ENCODE measurements at places on chromosomes 16 and 17. TPM values are rescaled to one million over a fixed set of nuclear protein-coding genes. Genes with fewer than 3 reads are reported as not detected.

DNA sequence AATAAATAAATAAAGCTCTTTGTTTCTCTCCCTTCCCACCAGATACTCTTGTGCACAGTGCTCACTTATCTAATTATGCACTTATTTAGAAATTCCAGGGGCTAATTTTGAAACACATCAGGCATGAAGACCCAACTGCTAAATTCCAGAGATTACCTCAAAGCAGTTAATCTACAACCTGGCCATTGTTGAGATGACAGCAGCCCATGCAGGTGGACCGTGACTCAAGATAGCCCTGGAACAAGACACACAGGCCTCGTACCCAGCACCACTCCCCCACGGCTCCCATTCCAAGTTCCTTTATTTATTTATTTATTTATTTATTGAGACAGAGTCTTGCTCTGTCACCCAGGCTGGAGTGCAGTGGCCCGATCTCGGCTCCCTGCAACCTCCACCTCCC, 60.1 kb upstream of the NPEPPS start:
- DNase-seq = no peak

- no peak for DNase-seq
These were observed 480 bp downstream of the KIF19 start for GRCh38 chr17:74326506-74326905.

DNA sequence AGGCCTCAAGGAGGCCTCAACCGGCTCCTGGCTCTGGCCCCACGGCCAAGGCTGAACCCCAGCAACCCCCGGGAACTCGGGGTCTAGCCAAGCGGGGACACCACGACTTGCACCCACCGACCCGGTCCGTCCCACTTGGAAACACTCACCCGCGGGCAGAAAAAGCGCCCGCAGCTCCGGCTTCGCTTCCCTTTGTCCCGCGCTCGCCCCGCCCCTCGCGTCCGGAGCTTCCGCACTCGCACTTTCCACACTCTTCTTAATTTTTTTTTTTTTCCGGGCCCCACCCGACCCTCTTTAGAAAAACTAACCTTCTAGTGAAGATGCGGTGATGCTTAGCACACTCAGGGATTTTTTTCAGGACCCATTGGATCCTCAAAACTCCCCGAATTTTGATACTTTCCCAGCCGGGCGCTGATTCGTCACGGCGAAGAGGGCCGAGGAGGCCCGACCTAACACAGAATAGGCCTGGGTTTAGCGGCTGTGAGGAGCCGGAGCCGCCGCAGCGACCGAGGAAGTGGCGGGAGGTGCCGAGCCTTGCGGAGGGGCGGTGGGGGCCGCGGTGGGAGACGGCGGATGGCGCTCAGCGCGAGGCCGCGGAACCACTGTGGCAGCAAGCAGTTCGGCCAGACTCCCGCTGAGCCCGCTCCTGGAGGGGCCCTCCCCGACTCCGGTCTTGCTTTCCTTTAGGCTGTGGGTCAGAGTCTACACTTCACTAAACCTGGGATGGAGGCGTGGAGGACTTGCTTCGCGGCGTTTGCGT, at the start of gene SMARCE1:
Gene SMARCE1 (minus strand): TSS at position 195 of the 760 bp plus-strand sequence. CDS start 2,016 bp downstream, outside the sequence.
- DNase-seq = peak; percentile 79

GRCh38 chr16:391885-392335, 5.1 kb upstream of the NME4 start:
- peak; percentile 66 for DNase-seq

DNA sequence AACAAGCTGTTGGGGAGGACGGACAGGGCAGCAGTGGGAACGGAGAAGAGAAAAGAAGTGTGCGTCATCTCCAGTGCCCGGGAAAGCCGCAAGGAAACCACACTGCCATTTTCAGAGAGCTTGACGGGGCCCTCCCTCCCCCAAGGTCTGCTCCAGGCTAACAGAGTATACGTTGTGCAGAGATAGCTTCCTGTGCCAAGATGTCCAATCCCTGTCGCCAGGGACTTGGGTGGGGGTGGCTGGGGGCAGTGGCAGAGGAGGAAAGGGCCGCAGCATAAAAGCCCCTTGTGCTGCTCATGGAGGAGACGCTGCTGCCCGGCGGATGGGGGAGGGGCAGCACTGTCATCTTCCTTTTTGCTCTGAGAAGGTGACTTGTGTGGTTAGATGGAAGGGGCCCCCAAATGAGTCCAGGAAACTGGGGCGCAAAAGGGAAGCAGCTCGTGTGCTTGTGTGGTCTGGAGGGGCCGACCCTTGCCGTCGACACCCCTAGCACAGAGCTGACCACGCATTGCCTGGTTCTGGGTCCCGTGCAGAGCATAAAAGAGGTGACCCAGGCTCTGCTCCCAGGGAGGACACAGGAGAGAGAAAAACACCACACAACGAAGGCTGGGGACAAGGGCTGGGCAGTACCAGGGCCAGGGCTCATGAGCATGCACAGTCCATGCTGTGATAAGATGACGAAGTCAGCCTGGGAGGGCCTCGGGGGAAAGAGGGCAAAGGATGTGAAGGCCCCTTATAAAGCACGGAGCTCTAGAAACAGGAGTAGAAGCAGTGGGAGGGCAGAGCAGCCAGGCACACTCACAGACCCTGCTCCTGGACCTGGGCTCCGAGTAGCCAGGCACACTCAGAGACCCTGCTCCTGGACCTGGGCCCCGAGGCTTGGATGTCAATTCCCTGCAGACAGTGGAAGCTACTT, 372.7 kb downstream of the SLC39A11 start:
- no peak for DNase-seq

The USP43 gene
- total RNA-seq = 3.9 TPM

The RFWD3 gene
- 12.5 TPM for total RNA-seq

The TCAP gene
- total RNA-seq = 1.6 TPM

The CES4A gene
- 22.5 TPM for total RNA-seq
